ENCODE measurements at places on chromosomes 16 and 17. TPM values are rescaled to one million over a fixed set of nuclear protein-coding genes. Genes with fewer than 3 reads are reported as not detected.

DNA sequence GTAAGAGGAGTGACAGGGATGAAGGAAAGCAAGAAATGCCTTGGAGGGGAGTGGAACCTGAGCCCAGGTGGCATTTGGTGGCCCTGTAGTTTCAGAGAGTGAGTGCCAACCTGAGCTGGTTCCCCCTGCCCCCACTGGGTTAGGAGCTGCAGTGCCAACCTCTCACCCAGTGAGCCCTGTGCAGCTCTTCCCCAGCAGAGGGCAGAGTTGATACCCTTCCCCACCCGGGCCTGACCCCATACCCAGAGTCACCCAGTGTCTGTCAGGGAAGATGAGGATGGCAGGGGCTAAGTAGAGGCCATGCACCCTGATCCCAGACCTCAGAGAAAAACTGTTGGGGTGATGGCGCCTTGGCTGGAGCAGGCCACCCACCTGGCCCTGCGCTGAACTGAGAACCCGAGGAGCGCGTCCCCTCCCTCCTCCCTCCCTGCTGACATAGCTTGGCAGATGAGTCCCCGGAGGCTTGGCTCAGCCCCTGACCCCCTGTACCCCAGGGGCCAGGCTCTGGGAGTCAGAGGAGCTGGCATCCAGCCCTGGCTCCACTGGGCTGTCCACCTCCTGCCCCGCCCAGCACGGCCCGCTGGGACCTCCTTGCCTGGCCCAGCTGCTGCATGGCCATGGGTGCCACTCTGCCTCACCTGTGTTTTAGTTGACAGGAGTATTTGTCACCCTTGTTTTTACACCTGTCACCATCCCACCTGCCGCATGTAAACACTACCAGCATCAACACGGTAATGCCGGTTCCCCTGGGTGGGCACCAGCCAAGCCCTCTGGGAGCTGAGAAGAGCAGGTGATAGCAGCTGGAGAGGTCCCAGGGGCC lies 113.9 kb downstream of the AMFR start:
- no peak for DNase-seq

DNA sequence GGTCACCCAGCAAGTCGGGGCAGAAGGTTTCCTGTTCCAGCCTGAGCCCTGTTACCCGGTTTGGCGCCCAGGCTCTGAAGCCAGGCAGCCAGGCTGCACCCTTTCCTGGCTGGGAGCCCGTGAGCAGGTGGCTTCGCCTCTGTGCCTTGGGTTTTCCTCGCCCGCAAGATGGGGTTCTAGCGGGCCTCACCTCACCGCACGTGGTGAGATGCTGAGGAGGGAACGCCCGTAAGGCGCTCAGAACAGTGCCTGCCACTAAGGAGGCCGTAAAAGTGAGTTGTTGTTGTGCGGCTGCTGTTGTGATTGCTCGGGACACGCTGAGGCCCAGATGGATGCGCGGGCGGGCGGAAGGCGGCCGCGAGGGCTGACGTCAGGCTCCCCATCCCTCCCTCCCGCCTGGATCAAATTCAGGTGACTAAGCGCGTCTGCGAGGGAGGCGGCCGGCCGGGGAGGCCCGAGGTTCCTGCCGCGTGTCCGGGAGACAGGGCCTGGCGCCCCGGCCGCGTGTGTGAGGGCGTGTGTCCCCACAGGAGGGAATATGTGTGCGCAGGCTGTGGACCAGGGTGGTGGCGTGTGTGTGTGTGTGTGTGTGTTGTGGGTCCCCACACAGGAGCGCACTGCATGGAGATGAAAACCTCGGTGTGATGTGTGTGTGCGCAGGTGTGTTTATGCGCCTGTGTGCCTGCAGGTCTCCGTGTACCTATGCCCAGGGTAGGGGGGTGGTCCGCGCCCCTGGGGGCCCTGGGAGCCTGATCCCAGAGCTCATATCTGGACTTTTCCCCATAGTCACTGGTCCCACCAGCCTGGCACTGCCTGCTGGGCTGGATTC lies 4.3 kb downstream of the CAMKK1 start:
- DNase-seq: peak; percentile 88

DNA sequence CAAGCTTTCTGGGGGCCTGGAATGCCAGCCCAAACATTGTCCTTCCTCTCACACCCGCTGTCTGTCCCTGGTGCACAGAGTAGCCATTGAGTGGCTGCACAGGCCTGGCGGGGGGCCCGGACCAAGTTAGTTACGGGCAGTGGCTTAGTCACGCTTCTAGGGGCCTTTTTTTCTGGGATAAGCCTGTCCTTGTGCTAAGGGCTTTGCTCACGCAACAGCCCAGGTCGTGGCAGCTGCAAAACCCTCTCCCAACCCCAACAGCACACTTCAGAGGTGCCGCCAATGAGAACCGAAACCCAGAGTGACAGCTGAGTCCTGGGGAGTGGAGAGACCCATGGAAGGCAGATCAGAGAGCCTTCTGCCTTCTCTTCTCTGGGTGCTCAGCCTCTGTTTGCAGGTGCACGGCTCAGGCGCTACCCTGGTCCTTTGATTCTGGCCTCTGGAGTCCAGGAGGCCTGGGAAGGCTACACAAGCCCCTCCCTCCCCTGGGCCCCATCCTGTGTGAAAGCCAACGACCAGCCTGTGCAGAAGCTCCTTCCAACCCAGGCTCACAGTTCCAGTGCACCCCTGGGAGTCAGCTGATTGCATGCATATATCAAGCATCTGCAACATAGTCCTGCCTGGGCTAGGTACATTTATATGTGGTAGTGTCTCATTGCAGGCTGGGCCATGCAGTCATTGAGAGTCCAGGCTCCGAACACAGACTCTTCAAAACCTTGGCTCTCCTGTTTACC lies 9.1 kb downstream of the WSCD1 start:
- DNase-seq: no peak

DNA sequence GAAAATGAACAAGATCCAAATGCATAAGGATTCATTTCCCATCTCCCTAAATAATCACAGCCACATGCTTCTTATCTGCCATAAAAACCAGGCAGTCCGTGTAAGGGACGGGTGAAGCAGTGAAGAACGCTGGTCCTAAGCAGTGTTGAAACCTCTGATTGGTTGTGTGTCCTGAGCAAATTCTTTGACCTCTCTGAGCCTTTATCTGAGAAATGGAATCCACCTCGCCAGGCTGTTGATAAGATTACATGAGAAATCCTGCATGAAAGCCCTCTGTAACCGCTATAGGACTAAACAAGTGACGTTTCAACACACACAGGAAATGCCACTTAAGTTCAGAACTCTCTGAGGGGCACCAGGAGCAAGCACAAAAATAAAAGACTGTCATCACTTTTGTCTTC lies 26.8 kb downstream of the GAS7 start:
- DNase-seq: no peak

PRSS33 gene
- 0.20 TPM for polyA plus RNA-seq

DNA sequence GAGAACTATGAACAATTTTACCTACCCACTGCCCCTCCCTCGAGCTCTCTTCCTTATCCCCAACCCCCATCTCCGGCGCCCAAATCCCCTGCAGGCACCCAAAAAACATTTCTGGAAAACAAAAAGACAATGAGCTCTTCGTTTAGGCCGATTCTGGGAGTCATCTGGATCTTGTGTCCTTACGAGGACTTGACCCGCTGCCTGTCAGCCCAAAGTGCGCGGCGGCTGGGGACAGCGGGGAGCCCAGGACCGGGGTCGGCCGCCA lies 524 bp downstream of the STRADA start:
- DNase-seq: no peak

DNA sequence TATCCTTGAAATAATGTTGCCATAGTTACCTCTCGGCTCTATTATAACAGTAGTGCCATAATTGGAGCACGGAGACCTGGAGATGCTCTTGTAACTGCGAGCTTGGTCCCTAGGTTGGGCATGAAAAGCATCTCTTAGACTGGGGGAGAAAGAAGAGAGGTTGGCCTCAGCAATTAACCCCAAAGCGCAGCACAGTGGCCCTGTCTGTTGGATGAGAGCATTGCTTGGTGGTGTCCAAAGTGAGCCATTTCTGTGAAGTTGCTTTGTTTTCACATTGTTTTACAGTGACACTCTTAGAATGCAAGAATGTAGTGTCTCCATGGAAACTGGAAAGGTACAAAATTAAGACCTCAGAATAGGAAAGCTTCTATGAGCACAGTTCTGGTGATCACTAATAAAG lies 660.7 kb upstream of the EEF2KMT start:
- no peak for DNase-seq

GRCh38 chr17:77930780-77931768 lies 27.4 kb upstream of the TNRC6C start:
- DNase-seq: no peak

DNA sequence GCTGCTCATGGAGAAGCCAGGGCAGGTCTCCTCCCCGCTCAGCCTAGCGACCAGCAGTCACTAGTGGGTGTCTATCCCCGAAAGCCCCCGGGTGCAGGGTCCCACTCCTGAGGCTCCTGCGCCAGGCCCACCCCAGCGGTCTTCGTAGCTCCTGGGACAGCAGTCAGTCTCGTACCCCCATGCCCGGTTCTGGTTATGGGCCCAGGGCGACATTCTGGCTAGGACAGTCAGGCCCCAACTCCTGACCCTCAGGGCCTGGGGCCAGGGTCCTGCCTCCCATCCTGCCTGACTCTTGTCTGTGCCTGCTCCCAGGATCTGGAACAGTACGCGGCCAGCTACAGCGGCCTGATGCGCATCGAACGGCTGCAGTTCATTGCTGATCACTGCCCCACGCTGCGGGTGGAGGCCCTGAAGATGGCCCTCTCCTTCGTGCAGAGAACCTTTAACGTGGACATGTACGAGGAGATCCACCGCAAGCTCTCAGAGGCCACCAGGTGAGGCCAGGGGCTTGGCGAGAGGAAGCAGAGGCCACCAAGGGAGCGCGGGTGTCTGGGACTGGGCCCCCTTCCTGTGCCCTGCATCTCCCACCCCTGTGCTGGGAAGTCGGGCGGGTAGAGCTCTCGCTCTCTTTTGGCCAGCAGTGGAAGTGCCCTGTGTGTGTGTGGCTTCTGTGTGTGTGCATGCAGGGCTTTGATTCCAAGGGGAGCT lies 2.0 kb downstream of the GPS1 start:
- no peak for DNase-seq

- DNase-seq: no peak
These were observed 526 bp downstream of the MRPS23 start for GRCh38 chr17:57849163-57849873.

DNA sequence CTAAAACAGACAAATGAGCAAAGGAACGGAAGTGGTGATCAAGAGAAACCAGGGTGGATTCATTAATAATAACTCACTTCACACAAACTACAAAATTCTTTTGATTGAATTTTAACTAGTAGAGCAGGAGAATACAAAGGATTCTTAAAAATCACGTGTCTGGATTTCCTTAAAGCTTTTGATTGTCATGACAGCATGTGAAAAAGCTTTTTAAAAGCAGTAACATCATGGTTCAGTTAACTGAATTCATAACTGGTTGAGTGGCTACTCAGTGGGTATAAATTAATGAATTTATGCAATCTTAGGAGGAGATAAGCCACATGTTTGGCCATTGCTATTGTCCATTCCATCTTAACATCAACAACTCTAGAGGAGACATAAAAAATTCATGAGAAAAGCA lies 333.2 kb downstream of the SLC39A11 start:
- no peak for DNase-seq

- DNase-seq: no peak
These were observed 42.1 kb downstream of the IKZF3 start for GRCh38 chr17:39822051-39822451.

SLC16A6 gene
- polyA plus RNA-seq: 0.86 TPM

DNA sequence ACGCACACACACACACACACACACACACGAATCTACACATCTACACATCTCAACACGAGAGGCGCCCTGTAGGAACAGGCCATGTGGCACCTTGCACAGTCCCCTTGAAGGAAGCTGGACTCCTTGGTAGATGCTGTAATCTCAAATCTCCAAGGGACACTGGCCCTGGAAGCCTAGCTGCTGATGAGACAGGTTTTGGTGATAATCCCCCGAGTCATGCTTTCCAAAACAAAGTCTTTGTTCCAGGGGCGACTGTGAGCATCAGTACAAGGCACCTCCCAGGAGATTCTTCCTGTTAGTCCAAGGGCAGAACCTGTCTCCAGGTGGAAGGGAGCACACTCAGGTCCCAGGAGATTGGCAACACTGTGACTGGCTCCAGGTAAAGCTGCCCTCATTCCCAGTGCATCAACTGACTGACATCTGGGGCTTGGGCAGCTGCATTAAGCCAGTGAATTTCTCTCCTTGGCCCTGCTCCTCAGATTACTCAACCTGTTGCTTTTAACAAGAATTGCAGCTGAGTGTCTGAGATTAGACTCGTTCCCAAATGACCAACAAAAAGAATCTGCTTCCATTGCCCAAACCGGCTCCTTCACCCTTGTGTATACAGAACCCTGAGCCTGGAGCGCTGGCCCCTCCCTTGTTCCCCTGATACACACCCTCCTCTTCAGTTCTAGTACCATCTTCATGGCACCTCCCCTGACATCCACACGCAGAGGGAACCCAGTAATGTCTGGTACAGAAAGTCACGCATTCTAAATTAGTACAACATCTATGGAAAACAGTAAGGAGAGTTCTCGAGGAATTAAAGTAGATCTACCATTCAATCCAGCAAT lies 13.9 kb upstream of the TNRC6C start:
- no peak for DNase-seq

DNA sequence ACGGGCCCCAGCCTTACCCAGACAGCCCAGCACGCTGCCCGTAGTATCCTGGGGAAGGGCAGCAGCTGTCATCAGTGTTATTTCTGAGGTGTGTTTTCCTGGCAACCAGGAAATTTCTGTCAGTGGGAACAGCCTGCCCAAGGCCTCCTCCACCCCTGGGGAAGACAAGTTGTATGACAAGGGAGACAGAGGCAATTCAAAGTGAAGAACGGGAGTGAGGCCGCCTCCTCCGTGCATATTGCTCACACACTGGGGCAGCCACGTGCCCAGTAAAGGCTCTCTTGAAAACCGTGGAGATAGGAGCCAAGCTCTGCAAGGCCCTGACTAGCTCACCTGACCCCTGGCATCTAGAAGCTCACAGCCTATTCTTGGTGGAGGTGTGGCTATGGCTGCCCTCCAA lies 57.6 kb downstream of the RAI1 start:
- DNase-seq: no peak

DNA sequence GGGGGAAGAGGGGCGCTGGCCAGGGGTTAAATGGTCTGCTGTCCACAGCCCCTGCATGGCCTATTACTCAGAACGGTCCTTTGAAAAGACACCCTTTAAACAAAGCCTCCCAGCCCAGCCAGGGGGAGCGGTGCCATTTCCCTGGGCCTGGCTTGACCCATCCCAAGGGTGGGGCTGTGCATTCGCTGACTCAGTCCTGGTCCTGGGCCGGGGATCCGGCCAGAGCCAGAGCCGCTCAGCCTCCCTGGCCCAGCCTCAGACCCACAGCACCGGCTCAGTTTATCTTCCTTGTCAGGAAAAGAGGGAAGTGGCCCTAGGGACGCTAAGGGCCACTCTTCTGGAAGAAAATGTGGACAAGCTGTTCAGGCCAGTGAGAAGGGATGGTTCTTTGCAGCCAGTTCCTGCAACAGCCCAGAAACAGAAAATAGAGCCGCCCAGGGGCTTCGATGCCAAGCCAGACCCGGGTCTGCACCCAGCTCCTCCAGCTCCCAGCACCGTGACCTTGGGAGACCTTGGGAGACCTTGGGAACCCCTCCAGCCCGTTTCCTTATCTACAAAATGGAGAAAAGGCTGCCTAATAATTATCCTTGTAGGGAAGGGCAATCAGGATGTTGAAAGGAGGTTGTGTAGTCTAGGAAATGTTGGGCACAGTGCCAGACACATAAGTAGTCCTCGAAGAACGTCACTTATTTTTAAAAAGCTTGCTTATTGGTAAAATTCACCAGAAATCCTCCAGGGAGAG lies 82.5 kb downstream of the ZDHHC7 start:
- no peak for DNase-seq

- peak; percentile 33 for DNase-seq
These were observed 852 bp downstream of the ZNF469 start for GRCh38 chr16:88383401-88384221.
